ENCODE measurements at places on chromosomes 3 and 15.

GRCh38 chr3:166071831-166072230 is 234.6 kb upstream of the BCHE start:
- no peak for DNase-seq

DNA sequence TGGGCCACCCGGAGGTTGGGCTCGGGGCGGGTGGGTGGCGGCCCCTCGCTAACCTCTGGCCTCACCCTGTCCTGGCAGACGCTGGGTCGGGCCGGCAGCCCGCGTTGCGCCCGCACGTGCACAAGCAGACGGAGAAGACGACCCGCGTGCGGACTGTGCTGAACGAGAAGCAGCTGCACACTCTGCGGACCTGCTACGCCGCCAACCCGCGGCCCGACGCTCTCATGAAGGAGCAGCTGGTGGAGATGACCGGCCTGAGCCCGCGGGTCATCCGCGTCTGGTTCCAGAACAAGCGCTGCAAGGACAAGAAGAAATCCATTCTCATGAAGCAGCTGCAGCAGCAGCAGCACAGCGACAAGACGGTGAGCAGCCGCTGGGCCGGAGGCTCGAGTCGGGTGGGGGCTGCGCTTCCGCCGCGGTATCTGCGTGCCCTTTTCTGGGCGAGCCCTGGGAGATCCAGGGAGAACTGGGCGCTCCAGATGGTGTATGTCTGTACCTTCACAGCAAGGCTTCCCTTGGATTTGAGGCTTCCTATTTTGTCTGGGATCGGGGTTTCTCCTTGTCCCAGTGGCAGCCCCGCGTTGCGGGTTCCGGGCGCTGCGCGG is 3.7 kb downstream of the ISL2 start:
- DNase-seq: no peak

GRCh38 chr3:10337323-10338163 is 16.6 kb upstream of the SEC13 start:
- DNase-seq: no peak

DNA sequence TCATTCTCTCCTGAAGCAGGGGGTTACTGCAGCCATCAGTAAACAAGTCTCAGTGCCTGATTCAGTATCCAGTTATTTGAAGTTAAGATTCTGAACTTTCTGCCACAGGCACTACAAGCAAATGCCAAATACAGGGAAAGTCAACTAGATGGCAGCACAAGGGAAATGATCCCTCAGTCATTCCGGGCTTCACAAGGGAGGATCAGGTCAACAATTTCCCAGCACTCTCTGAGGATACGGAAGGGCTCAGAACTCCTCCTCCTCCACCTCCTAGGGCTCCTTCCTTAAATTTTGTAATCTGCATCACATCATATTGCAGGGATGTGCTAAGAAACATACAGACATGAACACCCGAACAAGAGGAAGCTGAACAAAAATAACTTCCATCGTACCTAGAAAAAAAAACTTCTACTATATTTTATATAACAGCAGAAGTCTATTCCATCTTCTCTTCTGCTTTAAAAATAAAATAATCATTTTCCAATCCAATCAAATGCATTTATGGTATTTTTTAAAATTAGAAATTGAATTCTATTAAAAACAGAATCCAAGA is 187.1 kb downstream of the FMN1 start:
- no peak for DNase-seq

- DNase-seq: no peak
Observed at GRCh38 chr3:182605882-182606611, 187.3 kb upstream of the ATP11B start.

GRCh38 chr3:17974206-17974841 is 231.9 kb upstream of the TBC1D5 start:
- DNase-seq: no peak

DNA sequence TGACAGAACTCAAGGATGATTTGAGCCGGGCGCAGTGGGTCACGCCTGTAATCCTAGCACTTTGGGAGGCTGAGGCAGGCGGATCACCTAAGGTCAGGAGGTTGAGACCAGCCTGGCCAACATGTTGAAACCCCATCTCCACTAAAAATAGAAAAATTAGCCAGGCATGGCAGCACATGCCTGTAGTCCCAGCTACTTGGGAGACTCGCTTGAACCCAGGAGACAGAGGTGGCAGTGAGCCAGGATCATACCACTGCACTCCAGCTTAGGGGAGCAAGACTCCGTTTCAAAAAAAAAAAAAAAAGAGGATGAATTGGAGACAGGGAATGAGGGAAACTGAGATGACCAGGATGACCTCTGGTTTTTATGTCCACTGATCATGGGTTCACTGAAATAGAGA is 60.4 kb upstream of the CDIN1 start:
- no peak for DNase-seq

GRCh38 chr3:69085168-69085832 is 563 bp downstream of the ARL6IP5 start:
- no peak for DNase-seq

- DNase-seq: no peak
Observed at GRCh38 chr15:25572191-25572590, 133.4 kb upstream of the UBE3A start.

DNA sequence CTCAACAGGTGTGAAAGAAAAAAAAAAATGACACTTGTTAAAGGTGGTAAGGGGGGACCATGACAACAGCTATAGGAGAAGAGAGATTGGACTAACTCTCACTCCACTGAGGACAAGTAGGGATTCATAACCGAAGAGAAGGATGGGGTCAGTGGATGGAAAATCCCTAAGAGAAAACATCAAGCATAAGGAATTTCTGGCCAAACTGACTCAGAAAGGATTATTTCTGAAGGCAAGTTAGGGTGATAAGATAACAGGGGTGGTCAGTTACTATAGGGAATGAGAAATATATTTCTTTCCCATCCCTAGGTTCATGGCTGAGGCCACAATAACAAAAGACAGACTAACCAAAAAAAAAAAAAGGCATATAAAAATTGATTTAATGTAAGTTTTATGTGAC is 9.5 kb upstream of the RARB start:
- DNase-seq: no peak

DNA sequence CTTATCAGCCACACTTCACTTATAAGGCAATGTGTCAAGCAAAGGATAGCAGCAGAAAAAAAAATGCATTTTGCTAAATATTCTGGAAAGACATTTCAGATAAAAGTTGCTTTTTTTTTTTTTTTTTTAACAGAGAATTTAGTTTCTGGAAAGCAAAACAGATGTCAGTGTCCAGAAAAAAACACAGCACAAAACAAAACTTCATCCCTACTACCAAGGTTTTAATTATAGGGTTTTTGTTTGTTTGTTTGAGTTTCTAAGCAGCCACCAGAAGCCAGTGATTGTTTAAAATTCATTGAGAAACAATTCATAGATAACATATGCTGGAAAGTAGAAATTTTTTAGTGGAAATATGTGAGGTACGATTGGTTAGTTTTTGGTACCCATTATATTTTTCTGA is 1202.7 kb downstream of the OTOL1 start:
- DNase-seq: no peak

DNA sequence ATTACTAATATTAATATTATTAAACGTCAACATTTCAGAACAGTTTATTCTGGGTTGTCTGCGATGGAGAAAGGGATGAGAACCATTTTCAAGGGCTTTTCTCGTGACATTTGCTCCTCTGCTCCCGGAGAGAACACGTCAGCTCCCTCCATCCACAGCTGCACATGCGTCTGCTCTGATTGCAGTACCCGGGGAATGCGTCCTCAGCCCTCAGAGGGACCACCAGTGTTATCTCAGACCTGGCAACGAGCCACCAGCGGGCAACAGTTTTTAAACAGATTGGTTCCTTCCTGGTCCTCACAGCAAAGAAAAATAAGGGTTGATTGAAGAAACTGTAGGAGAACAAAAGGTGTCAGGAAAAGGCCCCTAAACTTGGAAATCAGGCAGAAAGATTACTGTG is 202.2 kb upstream of the ADAMTS9 start:
- no peak for DNase-seq

DNA sequence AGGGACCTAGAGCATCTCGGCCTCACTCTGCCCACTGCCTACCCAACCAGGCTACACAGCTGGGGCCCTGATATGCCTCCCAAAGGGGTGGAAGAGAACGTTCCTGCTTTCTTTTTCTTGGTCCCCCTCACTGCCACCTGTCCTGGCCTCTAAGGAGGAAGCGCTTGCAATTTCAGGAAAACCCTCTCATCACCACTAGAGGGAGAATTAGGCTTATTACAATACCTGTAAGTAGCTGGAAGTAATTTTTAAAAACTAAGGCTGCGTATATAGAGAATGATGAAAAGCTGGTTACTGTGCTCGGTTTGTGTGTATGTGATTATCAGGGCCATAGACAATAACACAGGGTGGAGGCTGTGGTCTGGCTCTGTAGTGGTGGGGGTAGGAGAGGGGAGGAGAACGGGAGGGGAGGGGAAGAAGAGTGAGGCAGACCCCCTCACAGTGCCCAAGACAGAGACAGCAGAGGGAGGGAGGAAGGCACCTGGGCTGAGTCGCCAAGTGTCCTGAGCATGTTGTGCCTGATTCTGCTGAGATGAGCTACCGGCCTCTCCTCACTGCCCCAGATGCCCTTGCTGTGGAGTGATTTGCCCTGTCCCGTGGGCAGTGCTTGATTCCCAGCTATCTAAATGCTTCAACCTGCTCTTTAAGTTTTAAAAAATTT is 3.3 kb downstream of the GABRG3 start:
- no peak for DNase-seq

DNA sequence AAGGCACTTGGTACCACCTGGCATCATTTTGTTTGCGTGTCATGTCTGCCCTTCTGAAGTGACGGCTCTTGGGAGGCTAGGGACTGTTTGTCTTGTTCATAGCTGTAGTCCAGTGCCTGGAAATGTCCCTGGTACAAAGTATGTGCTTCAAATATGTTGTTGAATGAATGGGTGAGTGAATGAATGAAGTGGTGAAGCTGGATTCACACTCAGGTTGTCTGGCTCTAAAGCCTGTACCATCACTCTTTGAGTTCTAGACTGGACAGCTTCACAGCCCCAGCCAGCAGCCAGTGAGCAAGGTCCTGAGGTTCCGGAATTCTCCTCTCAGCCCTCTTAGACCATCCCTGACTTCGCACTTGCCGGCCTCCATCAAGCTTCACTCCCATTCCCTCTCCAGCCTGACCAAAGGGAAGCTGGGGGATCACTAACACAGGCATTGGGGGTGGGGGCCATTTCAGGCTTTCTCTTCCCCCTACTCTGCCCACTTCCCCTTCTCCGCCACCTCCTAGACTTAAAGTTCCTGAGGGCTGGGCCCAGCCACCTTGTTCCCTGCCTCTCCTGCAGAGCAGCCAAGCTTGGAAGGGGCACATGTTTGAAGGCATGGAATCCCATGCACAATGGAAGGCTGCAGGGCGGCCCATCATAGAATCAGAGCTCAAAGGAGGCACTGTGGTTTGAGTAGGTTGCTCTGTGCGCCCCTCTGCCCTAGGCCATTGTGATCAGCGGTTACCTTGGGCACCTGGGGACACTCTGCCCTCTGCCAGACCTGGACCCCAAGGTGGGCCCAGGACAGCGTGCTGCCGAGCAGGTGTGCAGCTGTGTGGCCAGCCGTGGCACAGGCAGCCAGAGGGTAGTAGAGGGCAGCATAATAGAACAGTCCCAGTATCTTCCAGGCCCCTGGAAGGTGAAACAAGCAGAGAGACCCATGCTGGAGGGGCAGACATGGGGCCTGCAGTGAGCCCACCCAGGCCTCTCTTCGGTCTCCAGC is 7.7 kb downstream of the STRA6 start:
- DNase-seq: no peak

DNA sequence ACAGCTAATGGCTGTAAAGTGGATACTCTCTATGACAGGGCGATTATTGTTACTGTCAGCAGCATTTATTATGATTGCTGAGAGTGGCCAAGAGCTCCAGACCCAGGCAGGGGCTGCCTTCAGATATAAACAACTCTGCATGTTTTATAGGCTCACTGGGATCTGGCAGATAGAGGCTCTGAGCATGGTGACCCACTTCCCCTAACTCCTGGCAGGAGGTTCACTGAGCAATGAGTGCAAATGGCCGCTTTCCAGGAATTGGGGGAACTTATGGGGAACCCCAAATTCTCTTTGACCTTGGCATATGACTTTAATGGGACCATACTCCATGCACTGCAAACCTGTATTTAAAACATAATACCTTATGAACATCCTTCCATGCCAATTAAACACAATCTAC is 59.0 kb downstream of the SCN5A start:
- DNase-seq: no peak

All from stimulated activated CD8-positive, alpha-beta memory T cell treated with anti-CD3 and anti-CD28 coated beads, Interleukin-4, amount 100 ng/mL, for 4 hours (primary cell).